Esophagus squamous epithelium (tissue), 5 donors: ENCODE measurements at places on chromosomes 7 and 10.

DNA sequence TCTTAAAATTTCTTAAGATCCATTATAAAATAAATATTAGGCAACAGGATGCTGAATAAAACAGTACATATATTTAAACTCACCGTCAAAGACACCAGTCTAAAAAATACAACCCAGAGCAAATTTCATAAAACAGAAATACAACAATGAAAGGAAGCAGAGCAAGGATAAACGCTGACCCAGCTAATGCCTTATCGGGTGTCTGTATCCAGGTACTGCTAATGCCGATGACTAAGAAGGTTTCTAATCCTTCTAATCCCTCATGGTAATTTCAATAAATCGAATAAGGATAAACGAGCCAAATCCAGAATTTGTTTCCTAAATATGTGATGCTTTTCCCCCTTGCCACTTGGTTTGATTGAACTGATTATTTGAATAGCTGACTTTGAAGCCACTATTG lies 1.7 kb downstream of the HYCC1 start:
- DNase-seq, result no peak

- no peak for DNase-seq
Measured at GRCh38 chr7:158856883-158857668, 718 bp downstream of the DYNC2I1 start.

GRCh38 chr7:30366606-30367005 lies 82.2 kb downstream of the ZNRF2 start:
- no peak for DNase-seq

DNA sequence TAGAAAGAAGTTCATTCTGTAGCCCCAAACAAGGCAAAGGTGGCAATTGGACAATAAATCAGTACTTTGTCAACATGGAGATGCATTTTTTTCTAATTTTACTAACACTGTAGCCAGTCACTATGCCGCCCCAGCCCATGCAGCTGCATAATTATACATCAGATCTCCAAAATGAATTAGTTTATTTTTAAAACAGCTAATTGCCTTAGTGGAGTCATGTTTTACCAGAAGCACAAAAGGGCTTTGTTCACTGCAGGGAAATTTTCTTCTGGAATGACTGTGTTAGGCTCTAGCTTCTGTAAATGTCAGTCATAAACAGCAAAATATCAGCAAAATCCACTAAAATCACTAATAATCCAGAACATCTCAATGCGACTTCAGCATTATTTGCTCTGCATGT lies 20.1 kb upstream of the HDAC9 start:
- no peak for DNase-seq

DNA sequence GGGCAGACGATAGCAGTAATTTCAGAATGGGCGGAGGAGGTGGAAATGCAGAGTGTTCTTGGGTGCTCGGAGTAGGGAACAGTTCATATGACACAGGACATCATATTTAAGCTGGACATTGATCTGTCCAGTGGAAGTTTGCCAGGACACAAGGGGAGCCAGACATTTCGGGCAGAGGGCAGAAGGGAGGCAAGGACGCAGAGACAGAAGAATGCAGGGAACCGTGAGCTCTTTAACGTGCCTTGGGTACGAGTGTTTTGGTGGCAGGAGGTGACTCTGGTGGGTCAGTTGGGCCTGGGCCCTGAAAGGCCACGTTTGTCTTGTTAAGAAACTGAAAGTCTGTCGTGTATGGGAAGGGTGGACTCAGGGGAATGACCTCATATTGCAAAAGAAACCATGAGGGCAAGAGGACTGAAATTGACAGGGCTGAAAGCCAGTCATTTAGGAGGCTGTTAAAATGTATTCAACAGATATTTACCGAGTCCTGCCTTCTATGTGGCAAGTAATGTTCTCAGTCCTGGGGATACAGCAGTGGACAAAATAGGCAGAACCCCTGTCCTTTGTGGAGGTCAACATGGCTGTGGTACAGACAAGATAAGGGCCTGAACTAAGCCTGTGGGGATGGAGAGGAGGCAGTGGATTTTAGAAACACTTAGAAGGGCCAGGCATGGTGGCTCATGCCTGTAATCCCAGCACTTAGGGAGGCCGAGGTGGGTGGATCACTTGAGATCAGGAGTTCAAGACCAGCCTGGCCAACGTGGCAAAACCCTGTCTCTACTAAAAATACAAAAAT lies 2.2 kb downstream of the OPTN start:
- DNase-seq, result no peak

- DNase-seq, result no peak
Measured at GRCh38 chr7:140983802-140984201, 30.9 kb downstream of the MRPS33 start.

DNA sequence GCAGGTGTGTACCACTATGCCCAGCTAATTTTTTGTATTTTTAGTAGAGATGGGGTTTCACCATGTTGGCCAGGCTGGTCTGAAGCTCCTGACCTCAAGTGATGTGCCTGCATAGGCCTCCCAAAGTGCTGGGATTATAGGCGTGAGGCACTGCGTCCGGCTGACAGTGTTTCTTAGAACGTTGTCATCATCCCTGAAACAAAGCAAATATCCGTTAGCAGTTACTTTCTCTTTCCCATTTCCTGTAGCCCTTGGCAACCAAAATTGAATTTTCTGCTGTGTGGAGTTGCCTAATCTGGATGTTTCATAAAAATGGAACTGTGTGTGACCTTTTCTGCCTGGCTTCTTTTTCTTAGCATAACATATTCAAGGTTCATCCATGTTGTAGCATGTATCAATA lies 22.4 kb downstream of the ZNF33A start:
- no peak for DNase-seq

DNA sequence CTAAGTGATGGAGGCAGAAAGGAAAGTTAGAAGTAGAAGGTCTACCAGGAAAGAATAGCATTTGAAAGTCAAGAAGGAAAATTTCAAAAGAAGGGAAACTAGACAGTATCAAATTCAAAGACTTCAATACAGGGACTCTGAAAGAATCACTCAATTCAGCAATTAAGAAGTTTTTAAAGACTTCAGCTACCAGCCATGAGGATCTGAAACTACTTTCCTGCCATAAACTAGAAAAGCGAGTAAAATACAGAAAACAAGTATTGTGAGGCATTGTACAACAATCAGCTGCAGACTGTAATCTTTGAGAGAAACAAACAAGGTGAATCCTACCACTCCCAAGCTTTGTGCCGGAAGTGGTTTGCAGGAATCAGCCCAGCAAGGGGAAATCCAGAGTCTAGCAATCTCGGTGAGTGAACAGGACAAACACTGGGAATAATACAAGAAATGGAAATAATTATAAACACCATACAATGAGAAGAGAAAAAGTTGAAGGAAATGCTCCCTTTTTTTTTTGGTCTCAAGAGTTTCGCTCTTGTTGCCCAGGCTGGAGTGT lies 62.4 kb downstream of the ARHGAP12 start:
- DNase-seq, result no peak

GRCh38 chr10:99984211-99985034 lies 25.3 kb downstream of the DNMBP start:
- no peak for DNase-seq

- no peak for DNase-seq
Measured at GRCh38 chr10:10259013-10259412, 758.7 kb upstream of the CELF2 start.

GRCh38 chr10:19922236-19922963 lies 106.2 kb downstream of the PLXDC2 start:
- no peak for DNase-seq

DNA sequence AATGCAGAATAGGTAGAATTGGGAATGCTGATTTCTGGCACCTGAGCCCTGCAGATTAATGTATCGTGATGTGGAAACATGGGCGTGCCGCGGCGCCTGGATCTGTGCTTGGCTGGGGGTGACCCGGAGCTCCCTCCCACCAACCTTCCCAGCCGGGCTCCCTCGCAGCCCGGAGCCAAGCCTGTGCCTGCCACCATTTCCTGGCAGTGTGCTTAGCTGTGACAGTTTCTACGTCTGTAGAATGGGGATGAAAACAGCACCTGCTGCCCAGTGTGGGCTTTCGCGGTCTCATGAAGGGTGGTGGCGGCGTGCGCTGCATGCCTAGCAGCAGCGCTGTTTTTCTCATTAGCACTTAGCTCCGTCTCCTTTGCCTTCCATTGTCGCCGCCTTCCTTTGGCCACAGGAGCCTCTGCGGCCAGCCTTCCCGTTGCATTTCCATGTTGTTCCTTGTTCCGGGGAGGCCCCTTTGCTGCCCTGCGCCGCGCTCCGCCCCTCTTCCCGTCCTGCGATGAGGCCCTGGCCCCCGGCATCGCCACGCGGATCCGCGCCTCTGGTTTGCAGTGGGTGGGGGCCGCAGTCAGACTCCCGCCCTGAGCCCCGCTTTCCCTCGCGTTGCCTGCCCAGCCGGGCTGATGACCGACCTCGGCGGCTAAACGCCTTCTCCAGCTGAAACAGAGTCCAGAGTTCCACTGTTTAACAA lies 84.2 kb downstream of the CUL1 start:
- DNase-seq, result no peak
